Dorsolateral prefrontal cortex (tissue), 122 donors: ENCODE measurements at places on chromosomes 2 and 18. TPM values are rescaled to one million over a fixed set of nuclear protein-coding genes. Genes with fewer than 3 reads are reported as not detected.

DNA sequence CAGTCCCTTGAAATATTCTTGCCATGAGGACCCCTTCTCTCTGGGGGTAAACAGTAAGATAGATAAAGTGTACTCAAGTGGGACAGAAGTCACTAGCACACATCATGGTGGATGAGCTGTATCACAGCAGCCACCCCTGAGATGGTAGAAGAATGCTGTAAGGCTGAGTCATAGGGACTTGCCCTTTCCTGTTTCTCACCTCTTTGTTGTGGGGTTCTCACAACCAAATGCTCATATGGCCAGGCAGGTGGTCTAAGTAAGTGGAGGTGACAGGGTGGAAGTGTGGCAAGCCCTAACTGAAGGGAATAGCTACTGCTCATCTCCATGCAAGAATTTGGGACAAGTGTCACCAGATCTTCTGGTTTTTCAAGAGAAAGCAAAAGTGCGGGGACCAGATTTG lies 202.7 kb upstream of the SLC14A2 start:
- DNase-seq = no peak

DNA sequence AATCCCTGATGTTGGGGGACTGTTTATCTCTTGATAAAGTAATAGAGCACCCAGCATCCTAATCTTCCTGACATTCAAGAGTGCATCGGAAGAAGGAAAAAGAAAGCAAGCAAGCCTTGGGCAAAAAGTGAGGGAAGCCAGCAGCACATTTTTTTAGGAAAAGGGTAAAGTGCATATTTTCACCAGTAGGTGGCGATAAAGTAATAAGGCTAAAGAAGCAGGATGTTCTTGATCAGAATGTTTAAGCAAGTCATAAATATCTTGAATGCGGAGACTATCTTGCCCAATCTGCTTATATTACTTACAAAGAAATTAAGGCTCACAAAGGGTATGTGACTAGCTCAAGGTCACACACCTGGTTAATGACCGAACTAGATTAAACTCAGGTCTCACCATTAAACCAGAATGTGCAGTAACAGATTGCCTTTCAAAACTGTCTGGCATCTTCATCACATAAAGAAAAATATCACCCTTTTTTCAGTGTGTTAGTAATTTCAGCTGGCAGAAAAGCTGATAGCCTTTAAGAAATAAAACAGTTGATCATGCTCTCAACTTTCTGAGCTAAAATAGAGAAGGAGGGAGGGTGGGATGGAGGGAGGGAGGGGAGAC lies 83.8 kb downstream of the VIT start:
- no peak for DNase-seq

DNA sequence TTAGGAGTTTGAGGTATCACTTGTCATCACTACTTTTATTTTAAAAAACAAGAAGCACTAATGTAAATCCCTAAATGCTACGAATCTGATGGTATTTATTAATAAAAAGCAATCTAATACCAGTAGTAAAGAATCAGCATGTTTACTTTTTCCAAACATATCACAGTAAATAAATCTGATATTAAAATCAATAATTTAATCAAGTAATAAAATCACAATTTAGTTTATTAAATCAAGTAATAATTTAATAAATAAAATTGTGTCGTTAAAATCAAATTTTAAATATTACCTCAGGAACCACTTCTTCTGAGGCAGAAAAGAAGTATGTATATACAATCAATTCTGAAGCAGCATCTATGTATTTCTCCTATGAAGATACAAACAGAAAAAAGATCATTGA lies 18.0 kb downstream of the TMX3 start:
- DNase-seq = no peak

- DNase-seq = no peak
Measured at GRCh38 chr18:42112657-42113420, 157.8 kb downstream of the PIK3C3 start.

DNA sequence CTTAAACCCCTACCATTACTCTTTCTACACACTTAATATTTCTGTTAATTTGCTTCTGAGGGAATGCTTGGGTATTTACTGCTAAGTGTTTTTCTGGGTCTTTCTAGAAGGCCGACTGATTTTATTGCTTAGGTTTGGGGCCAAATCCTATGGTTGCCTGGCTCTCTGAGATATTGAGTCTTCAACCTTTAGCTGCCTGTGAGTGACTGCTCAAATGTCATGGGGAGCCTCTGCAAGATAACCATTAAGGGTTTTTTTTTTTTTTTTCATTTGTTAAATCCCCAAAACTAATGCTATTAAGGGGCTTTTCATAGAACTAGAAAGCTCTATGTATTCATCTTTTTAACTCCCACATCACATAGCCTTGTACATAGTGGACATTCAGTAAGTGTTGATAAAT lies 5.0 kb downstream of the OSBPL6 start:
- DNase-seq = no peak

DNA sequence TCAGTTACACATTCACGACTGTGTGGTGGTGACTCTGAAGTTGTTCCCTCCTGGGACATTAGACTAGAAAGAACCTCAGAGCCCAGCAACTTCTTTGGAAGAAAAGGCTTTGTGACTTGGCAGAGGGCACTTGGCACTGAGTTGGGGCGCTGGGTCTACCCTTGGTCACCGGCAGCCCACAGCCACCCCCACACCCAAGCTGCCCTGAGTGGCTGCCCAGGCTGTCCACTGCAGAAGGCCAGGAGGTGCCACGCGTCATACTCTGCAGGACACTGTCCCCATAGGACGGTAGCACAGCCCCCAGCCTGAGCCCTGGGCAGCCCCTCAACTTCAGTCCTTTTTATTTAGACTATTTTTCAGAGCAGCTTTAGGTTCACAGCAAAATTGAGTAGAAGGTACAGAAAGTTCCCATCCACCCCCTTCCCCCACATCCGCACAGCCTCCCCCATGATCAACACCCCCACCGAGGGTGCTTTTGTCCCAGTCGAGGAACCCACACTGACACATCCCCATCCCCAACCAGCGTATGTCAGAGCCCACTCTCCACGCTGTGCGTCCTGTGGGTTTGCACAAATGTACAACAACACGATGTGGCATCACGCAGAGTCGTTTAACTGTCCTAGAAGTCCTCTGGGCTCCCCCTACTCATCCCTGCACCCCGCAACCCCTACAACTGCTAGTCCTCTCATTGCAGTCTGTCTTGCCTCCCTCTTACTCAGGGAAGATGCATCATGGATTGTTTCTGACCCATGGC lies 1.1 kb downstream of the PRLH start:
- DNase-seq = no peak

GRCh38 chr2:216464104-216464720 lies 34.4 kb upstream of the RPL37A start:
- DNase-seq = no peak

DNA sequence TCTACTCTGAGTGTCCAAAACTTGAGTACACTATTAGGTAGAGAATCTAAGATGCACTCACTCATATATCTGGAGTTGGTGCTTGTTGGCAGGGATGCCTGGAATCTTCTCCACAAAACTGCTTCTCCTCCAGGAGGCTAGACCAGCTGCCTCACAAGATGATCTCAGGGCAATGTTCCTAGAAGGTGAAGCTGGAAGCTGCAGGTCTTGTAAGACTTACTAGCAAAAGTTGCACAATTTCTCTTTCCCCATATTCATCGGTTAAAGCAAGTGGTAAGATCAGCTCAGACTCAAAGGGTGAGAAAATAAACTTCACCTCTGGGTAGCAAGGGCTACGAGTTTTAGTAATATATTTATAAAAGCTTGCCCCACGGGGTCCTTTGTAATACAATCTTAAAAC lies 454.4 kb upstream of the ACVR2A start:
- DNase-seq = no peak

- DNase-seq = no peak
Measured at GRCh38 chr18:79553696-79554095, 125.9 kb upstream of the CTDP1 start.

DNA sequence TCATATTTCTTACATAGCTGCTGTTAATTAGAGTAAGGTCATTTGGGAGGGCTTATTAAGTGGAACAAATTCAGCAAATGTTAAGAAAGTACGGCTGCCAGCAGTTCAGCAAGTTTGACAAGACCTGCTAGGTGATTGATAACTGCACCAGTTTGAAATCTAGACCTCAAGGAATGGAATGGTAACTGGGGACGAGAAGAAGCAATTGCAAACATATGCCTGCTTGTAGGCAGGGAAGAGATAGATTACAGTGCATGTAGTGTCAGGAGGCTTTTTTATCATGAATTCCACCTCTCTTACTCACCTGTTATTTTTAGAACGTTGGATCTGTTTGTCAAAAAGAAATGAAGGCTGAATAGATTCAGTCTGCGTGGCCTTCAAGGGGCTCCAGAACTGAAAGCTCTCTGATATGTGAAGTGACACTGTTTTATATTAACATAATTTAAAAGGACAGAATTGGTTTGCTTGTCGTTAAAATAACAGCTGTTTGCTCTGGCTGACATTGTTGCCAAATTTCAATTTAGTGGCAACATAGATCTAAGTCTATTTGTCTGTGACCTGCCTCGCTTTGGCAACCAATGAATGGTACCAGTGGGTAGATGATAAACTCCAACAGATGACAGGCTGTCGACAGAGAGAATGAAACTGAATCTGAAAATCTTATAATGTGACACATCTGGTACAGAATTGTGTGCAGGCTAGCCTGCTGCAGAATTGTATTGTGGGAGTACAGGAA lies 199.3 kb downstream of the ZNF407 start:
- DNase-seq = no peak

DNA sequence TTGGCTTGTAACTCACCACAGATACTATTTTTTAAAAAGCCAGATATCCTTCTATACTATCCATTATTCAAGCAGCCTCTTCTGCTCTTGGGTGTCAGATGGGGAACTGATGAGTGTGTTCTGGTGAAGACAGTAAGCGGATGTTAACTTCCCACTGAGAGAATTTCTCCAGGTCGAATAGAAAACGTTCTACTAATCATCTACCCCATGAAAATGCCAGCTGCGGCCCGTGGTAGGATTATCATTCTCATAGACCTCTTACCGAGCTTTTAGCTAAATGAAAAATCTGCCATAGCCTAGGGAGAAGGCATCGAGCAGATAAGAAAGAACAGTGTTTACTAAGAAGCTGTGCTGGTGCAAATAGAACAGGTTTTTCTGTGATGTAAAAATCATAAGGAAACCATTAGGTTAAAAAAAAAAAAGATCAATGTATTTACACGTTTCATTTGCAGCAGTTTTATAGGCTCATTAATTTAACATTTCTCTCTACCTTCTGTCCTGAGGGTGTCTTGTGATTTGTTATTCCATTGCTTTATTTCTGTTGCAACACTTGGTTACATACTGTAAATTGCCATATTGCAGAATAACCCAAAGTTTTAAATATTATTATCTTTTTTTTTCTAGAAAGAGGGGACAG lies 1521.5 kb upstream of the ZEB2 start:
- no peak for DNase-seq

- DNase-seq = no peak
Measured at GRCh38 chr2:9266711-9267110, 60.1 kb downstream of the ASAP2 start.

DNA sequence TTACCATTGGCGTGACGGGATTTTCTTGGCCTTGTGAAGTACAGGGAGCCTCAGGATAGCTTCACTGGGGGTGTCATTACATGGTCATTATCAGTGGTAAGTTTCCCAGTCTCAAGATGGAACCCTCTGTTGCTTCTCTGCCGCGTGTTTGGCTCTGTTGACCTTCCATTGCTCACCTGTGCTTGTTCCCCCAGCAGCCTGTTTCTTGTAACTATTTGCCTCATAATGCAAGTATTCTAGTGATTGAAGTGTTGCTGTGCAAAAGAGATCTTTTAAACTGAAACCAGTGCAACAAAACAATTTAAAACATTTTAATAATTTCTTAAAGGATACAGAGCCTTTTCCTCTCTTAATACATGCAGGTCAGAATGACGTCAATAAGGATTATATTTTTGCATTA lies 24.6 kb downstream of the PRKCE start:
- no peak for DNase-seq

DNA sequence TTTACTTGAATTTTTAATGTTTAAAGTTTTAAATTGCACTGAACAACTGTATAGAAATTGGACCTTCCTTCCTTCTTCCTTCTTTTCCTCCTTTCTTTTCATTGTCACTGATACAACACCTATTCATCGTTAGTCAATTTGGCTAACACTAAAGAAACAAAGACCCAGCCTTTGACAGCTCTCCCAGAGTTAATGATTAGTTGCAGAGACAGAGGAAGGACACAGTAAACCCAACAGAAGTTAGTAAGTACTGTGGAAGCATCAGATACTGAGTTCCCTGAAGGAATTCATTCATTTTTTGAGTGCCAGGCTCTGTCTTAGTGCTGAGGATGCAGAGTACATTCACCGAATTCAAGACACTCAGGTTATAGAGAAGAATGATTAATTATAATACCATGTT lies 77.9 kb upstream of the RAB27B start:
- no peak for DNase-seq

DNA sequence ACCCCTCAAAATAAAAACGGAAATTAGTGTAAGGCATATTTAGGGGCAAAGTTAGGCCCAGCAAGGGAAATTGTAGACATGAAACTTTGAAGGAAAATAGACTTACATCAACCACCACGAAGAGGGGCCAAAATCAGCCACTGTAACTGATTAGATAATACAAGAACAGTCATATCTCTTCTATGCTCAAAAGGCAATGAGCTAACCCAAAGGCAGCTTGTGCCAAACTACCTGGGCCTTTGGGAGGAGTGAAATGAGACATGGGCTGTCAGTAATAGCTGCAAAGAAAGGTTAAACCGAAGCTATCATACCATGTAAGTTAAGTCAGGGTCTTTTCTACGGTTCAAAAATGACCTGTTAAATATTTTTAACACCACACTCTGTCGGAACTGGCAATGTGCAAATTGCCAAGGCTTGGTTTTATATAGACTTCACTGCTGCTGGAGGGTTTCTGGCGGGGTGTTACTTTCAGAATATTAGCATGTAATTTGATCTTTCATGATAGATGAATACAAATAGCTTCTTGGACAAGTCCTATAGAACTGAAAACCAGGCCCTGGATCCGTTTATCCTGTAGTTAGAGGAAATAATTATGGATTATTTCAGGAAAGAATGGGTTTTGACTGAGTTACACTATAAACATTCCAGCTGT lies 69.6 kb downstream of the ACVR1 start:
- DNase-seq = no peak

GRCh38 chr2:11457935-11458334 lies 8.0 kb downstream of the E2F6 start:
- DNase-seq = no peak

Gene TMEM150A
- total RNA-seq = 10.9 TPM

Gene SKOR2
- total RNA-seq = not detected

Gene PTPN2
- 29.1 TPM for total RNA-seq

Gene CHRND
- total RNA-seq = not detected

Gene ST8SIA3
- total RNA-seq = 156 TPM

Gene ACMSD
- not detected for total RNA-seq

Gene UGT1A10
- total RNA-seq = not detected

Gene CNTNAP5
- total RNA-seq = 91.1 TPM

Gene EPHA4
- total RNA-seq = 252 TPM
